ENCODE measurements at places on chromosomes 4 and X.

GRCh38 chr4:36168127-36168878, 76.0 kb downstream of the ARAP2 start:
- DNase-seq, result no peak

GRCh38 chr4:128810331-128810870, 901 bp downstream of the JADE1 start:
- no peak for DNase-seq

- no peak for DNase-seq
Observed at GRCh38 chr4:21979196-21979595, 30.6 kb upstream of the KCNIP4 start.

DNA sequence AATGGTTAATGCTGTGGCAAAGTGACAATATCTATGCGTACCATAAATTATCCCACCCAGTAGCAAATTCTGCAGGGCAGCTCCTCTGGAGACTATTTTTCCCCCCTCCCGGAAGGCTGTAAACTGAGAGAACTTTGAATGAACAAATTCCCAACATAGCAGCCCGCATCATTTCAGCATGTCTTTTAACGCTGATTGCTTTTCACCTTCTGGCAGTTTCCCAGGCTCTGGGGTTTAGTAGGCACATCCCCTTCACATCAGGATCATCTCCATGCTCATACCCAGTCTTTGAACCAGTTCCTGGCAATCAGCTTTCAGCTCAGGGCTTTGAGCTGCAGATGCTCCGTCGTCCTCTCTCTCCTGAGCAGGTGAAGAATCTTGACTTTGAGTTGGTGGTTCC, 26.6 kb upstream of the WDR1 start:
- no peak for DNase-seq

DNA sequence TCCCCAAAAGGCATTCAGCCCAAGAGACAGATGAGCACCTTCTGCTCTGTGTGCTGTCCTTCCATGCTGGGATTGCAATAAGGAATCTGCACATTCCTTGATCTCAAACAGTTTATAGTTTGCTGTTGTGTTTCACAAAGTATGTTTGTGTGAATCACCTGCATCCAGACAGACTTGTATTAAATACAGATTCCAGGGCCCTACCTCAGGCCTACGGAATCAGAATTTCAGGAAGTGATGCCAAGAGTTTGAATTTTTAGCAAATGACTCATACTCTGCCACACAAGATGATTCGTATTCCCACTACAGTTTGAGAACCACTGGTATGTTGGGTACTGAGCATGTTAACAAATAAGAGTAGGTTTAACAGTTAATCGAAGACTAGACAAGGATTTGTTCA, 7.0 kb downstream of the VAMP7 start:
- no peak for DNase-seq

GRCh38 chr4:75708218-75708691, 16.1 kb upstream of the USO1 start:
- DNase-seq, result no peak

GRCh38 chr4:53852343-53852742, 212.1 kb downstream of the CHIC2 start:
- no peak for DNase-seq

DNA sequence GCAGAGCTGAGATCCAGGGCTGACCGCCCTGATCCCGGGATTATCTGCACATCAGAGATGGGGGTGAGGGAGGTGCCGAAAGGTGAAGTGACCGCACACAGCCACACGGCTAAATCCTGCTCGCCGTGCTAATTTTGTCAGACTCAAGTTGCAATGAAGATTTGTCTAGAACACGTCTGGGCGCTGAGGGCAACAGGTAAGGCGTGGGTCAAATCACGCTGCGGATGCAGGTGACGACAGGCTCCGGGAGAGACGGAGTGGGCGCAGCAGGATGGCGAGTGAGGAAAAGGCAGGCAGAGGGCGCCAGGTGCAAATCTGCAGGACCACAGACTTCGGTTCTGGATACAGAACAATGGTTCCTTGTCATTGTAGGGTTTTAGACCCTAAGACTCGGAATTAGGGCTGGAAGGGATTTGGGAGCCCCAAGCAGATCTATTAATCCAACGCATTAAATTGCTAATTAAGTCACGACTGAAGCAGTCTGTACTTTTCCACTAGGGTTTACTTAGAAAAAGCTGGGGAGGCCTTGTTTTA, 1.9 kb upstream of the TBC1D14 start:
- no peak for DNase-seq

GRCh38 chrX:20140420-20140819, 1.2 kb downstream of the EIF1AX start:
- DNase-seq, result no peak

- DNase-seq, result no peak
Observed at GRCh38 chr4:156248917-156249316, 295.3 kb upstream of the CTSO start.

DNA sequence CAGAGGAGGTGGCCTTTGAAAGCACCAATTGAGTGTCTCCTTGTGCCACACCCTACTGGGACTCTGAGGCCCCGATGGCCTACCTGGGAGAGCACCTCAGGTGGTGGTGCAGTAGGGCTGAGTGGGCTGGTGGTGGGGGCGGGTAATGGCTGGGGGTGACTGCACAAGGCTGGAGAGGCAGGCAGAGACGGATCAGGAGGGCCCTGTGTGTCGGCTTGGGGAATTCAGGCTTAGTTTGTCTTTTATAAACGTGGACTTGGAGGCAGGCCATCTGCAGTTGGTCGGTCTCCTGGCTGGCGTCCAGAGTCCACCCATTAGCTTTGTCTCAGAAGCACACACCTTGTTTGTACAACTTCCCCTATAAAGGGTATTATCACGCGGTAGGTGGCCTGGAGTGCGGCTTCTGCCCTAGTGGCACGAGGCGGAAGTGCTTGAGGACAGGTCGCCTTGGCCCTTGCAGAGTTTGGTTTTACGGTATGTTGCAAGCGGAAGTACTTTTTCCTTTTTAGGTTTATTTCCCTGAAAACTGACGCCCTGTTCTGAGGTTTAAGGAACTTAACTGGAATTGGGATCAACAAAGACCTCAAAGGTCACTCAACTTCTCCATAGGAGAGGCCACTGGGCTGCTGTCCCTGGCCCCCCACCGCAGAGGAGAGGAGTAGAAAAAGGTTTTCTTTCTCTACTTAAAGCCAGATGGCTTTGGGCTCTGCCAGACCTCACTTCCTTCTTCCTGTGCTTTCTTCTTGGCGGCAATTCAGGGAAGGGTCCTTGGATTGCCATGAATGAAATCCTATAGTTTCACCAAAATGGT, 8.0 kb downstream of the TBC1D14 start:
- no peak for DNase-seq

DNA sequence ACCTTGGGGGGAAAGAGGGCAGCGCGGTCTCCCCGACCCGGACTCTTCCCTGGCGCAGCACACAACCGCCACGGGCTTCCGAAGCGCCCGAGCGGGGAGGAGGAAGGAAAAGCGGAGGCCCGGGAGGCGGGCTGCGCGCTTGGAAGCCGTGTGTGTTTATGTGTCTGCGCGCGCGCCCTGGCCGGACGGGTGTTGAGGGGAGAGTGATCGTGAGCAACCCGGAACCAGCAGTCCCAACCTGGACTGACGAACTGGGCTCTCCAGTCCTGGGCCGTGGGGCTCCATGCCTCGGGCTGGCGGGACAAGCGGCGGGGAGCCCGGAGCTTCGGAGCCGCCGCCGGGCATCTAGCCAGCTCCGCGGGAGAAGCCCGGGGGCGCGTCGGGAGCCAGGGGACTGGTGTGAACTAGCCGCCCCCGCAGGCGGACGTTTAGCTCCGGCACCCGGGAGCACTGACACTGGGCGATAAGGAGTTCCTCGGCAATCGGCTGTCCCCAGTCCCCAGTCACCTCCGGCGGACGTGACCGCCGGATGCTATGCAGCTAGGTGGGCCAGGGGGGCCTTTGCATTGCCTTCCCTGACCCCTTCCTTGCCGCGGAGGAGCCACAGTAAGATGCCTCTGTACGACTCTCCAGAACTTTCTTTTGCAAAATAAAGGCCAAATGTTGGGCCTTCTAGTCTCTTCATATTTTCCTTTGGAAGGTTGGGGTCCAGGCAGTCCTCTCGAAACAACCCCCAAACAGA, 74.8 kb upstream of the BCOR start:
- no peak for DNase-seq

- DNase-seq, result no peak
Observed at GRCh38 chr4:21470535-21470934, 478.0 kb downstream of the KCNIP4 start.

GRCh38 chrX:97529536-97530200, 646.0 kb downstream of the RPA4 start:
- no peak for DNase-seq

DNA sequence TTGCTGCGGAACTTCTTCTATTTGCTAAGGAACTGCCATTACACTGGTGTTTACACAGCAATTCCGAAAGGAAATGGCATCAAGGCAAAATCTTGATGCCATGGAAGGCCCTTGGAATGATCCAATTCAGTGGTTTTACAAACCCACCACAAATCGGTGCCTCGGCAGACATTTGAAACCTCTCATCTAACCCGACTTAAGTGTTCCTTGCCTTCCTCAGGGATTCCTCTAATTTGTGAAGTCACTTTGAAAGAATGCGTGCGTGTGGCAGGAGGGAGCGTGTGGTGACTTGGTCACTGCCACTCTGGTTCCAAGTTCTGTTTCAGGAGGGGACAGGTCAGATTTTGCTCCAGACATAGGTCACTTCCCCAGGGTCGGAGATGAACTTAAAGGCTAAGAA, 4.8 kb downstream of the NOP14 start:
- no peak for DNase-seq

- DNase-seq, result no peak
Observed at GRCh38 chr4:59818656-59819055, 1381.5 kb upstream of the ADGRL3 start.

GRCh38 chrX:1451251-1451660, 1.5 kb downstream of the ASMTL start:
- DNase-seq, result no peak
